ENCODE measurements at places on chromosomes 4 and X.
A peak's percentile ranks its signal among the peaks of the same experiment; 100 is the strongest.

GRCh38 chrX:46258356-46258755 lies 286.9 kb downstream of the ZNF674 start:
- DNase-seq, result no peak

- DNase-seq, result no peak
Measured at GRCh38 chr4:150382028-150382427, 199.9 kb upstream of the MAB21L2 start.

DNA sequence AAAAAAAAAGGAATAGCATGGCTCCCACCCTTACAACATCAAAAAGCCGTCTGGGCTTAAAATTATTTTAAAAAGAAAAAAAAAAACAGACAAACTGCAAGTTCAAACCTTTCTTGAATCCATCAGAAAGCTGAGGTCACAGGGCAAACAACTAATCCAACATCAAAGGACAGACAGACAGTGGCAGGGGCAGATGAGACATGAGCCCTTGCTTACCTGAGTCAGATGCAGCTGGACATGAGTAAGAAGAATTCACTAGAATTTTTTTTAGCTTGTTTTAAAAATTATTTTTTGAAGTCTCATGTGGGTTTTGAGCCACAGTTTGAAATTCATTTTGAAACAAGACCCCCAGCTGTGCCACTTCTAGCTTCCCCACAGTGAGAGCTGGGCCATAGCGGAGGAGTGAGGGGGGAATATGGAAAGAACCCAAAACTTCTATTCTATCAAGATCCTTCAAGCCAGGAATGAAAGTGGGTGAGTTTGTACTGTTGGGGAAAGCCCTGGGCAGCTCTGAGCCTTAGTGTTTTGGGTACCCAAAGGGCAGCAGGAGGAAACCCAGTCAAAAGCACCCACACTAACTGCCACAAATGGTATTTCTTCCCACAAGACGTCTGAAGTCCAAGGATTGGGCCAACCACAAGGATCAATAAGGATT lies 111.4 kb downstream of the ATXN3L start:
- no peak for DNase-seq

- no peak for DNase-seq
Measured at GRCh38 chr4:42074294-42074693, 78.2 kb downstream of the BEND4 start.

GRCh38 chr4:183349673-183350072 lies 27.4 kb upstream of the CLDN24 start:
- no peak for DNase-seq

DNA sequence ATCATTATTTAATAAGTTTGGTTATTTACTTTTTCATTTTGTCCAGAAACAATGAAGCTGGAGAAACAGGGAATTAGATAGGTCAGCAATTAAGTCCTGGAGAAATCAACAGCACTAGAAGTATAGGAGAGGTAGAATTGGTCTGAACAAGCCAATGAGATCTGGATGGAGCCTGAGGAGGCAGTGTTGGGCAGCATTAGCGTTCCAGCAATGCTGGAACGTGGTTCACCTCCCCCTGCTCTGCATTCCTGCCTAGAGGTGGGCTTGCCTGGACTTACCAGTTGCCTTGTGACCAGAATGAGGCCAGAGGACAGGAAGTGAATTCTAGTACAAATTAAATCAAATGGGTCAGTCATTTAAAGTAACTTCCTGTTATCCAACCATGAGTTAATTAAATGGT lies 4.6 kb downstream of the RASSF6 start:
- no peak for DNase-seq

GRCh38 chr4:10416441-10416840 lies 40.8 kb downstream of the ZNF518B start:
- DNase-seq, result no peak

GRCh38 chr4:88661739-88662138 lies 35.9 kb downstream of the NAP1L5 start:
- no peak for DNase-seq

DNA sequence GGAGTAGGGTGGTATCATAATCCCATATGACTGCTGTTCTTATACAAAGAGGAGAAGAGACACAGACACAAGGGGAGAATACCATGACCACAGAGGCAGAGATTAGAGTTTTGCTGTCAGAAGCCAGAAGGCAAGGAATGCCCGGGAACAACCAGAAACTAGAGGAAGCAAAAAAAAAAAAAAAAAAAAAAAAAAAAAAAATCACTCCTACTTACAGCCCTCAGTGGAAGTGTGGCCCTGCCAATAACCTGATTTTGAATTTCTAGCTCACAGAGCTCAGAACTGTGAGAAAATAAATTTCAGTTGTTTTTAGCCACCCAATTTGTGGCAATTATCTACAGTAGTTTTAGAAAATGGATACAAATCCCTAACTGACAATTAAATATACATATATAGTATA lies 30.4 kb upstream of the UBE2NL start:
- no peak for DNase-seq

- no peak for DNase-seq
Measured at GRCh38 chr4:101393256-101393655, 45.9 kb upstream of the PPP3CA start.

DNA sequence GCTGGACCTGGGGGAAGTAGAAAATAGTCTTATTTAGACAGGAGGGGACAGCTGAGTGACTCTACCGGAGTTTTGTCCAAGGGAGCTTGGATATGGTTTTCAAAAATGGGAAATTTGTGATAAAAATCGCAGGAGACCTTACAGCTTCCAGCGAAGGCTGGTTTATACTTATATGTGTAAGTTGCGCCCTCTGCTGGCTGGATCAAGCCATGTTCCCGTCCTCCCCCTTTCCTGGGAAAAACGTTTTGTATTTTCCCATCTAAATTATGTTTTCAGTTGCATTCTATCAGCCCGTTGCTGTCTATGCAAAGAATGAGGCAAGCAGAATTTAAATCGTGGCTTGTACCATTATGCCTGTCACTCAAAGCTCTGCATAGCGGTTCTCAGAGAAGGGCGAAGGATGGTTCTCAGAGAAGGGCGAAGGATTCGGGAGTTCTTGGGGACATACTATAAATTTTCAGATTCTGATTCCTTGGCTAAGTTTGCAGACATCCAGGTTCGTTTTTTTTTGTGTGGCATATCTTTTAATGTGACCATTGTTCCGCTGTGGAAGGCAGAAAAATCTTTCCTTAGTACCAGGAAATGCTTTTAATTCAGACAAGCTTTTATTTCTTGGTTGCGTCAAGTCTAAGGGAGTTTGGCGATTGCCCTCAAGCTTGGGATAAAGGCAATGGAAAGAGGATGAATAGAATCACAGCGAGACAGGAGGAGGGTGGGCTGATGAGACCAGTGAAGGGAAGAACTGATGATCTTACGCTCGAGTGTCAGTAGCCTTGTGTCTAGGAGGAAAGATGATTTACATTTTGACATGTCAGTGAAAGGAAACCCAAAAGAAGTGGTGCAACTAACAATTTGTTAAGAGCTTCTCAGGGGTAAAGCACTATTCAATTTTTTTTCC lies 128.5 kb upstream of the ARX start:
- no peak for DNase-seq

DNA sequence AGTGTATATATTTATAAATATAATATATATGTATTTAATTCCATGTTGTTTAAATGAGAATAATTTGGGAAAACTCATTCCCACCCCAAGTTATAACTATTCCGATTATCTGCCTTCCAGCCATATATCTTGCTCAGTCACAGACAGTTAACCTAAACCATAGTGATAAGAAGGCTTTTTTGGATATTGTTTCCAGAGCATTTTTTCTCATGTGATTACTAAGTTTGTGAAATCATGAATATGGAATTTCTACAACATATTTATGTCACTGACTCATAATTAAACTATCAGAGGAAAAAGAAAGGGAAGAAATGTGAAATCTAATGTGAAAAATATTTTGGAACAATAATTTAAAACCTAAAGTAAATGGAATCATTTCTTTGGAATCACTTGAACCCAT lies 1163.5 kb upstream of the PABPC4L start:
- DNase-seq, result no peak

DNA sequence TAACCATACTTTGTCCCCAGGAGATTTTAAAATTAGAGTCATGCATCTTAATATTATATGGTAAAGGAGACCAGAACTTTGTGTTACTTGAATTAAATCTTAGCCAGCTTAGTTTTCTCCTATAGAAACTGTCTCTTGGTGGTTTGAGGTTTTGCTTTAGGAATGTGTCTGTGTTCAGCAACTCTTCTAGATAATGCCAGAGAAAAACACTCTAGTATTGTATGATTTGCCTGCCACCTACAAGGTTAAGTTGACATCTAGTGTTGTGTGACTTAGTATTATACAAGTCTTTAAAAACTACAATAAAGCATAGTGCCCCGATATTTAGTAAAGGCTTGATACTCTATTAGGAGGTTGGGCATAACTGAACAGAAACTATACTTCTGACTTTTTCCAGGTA lies 2.1 kb downstream of the UGT8 start:
- DNase-seq, result no peak

GRCh38 chr4:40149960-40150385 lies 46.9 kb upstream of the RHOH start:
- DNase-seq, result peak; percentile 48

GRCh38 chr4:67375291-67375690 lies 170.0 kb downstream of the CENPC start:
- no peak for DNase-seq

GRCh38 chr4:56302760-56303159 lies 84.5 kb downstream of the AASDH start:
- no peak for DNase-seq

DNA sequence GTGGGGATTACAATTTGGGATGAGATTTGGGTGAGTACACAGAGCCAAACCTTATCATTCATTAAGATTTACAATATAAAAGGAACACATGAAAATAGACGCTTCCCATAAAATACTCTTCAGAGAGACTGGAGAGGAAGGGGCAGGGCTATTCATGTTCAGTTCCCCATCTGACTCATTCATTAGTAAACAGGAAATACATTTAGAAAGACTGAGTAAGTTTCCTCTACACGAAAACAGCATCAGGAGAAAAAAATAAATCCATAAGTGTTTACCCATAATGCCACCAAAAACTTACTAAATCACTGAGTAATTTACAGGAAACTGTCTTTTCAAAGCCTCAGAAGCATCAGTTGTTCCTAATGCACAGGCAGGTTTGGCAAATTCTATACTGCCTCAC lies 255.4 kb upstream of the CXorf51A start:
- DNase-seq, result no peak

DNA sequence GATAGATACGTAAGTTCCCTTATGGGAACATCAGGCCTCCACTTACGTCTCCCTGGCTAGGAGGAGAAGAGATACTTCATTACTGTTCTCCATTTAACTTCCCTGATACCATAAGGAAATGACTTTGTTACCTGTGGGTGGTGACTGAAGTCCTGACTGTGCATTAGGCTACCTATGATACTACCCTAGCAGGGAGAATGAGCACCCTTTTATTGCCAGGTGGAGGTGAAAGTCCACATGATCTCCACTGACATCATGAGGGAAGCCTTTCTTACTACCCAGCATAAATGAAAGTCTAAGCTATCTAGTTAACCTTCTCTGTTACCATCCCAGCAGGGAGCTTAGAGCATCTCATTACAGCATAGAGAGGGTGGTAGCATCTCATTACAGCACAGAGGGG lies 24.4 kb upstream of the LAMTOR3 start:
- no peak for DNase-seq

- DNase-seq, result no peak
Measured at GRCh38 chrX:100995469-100995868, 26.0 kb downstream of the ARL13A start.

- no peak for DNase-seq
Measured at GRCh38 chr4:6092971-6093370, 74.7 kb upstream of the C4orf50 start.

DNA sequence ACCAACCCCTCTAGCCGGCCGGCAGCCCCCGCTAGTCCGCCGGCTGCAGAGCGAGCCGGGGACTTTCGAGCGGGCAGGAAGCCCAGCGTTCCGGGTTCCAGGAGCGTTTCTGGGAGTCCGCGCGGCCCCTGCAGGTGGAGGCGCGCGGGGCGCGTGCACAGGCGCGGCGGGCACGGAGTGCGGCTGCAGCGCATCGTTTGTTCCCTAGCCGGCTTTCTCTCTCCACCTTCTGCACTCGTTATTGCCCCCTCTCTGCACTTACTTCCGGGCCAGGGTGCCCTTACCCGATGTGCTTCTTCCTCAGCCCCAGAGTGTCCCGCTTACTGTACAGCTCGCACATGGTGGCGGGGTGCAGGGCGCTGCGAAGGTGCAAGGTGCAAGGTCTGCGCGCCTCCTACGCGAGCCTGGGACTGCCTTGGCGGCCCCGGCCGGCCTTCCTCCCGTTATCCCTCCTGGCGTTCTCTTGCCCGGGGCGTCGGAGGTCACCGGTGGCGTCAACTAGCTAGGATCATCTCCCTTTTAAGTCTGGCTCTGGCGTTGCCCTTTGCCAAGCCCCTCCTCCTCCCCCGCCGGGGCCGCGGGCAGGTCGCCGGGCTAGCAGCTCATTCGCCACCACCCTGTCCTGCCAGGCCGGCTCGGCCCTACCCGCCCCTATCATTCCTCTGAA lies at the start of gene ETNPPL:
Gene ETNPPL (minus strand): TSS at position 495 of the 667 bp plus-strand sequence. CDS start 155 bp downstream, at position 340.
- no peak for DNase-seq

DNA sequence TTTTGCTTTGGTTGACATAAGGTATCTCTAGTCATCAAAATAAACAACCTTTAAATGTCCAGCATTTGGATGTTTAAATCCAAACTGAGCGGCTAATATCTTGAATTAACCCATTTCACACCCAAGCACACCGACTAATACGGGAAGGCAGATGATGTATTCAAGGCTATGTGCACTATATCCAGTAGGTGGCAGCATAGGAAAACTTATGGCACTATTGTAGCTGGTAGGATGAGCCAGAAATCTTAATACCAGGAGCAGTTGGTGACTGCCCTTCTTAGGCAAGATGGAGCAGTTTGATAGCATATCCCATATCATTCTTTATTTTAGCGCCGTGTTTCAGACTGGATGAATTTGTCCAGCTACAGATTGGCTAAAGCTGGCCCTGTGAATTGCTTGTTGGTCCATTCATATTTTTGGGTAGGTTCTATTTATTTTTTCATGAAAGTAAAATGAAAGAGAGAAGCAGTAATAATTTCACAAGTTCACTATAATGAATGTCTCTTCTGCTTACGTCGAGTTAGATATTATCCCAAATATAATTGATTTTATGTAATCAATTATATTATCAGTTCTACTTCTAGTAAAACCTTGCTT lies 24.4 kb downstream of the UCHL1 start:
- no peak for DNase-seq

DNA sequence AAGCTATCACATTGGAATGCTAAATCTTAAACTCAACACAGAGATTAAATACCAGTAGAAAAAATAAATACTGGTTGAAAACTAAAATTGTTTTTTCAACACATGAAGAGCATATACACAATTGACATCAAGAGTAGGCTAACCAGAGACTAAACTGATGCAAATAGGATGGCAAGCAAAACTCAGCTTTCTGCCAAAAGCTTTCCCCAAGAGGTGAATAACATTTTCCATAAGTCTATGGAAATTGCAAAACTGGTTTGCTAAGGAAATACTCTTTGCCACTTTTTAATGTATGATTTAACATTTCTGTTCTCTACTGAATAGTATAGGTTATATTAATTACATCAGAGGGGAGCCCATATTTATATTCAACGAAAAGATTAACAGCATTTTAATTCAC lies 23.8 kb downstream of the IQCM start:
- DNase-seq, result no peak

- DNase-seq, result no peak
Measured at GRCh38 chrX:6729626-6730025, 194.7 kb upstream of the VCX3A start.

- no peak for DNase-seq
Measured at GRCh38 chr4:148071009-148071408, 339.1 kb downstream of the ARHGAP10 start.
